ENCODE measurements at places on chromosomes 16 and 17. TPM values are rescaled to one million over a fixed set of nuclear protein-coding genes. Genes with fewer than 3 reads are reported as not detected.

DNA sequence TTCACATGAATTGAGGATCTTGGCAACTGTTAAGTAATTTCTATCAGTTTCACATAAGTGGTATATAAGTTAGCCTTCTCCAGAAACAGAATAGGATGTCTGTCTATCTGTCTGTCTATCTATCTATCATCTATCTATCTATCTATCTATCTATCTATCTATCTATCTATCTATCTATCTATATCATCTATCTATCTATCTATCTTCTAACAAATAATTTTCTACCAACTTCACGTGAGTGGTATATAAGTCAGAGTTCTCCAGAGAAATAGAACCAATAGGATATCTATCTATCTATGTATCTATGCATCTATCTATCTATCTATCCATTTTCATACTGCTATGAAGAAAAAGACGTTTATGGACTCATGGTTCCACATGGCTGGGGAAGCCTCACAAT lies 11.4 kb upstream of the SPACA3 start:
- DNase-seq: no peak

GRCh38 chr16:49789616-49790015 lies 66.3 kb downstream of the ZNF423 start:
- DNase-seq: no peak

DNA sequence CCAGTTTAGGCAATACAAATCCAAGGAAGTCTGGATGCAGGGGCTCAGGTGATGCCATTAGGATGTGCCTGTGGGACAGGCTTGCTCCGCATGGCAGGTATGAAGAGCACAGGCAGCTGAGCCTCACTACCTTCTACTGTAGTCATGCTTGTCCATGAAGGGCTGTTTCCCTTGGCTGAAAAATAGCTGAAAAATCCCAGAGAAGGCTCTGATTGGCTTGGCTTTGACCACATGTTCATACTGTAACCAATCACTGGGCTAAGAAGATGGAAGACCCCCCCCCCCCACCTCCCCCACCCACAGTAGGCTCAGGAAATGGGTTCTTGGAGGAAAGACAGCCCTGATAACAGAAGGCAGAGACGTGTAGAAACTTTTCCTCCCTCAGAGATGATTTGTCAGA lies 66.5 kb upstream of the LGALS9 start:
- DNase-seq: no peak

LGALS9 gene
- total RNA-seq: 0.51 TPM

VWA3A gene
- 0.17 TPM for total RNA-seq

LAT gene
- 0.26 TPM for total RNA-seq

Measured in fibroblast of lung (primary cell).